ENCODE measurements at places on chromosomes 11 and 22.

GRCh38 chr22:40727964-40728615, 48.8 kb downstream of the MCHR1 start:
- DNase-seq: no peak

DNA sequence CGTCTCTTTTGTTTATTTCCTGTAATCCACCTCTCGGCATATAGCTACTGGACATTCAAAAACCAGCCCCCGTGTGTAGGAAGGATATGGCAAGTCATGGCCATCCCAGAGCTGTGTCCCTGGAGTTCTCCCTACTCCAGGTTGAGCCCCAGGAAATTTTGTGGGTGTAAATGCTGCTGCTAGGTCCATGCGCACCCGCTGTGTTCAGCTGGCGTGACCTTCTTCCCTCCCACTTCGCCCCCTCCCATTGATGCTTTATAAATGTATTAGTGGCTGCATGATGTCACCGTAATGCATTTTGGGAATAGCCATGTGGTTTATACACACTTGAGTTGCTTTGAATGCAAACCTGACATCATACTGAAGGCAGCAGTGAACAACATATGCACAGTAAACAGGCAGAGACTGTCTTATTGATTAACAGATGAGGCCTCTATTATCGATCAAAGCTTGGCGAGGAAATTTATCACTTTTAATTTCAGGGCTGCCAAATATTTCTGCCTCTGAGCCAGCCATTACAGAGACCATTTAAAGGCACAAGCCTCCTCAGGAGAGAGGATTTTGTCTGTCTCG, 113.6 kb upstream of the NNMT start:
- no peak for DNase-seq

GRCh38 chr11:82874646-82875523, 25.3 kb downstream of the PRCP start:
- DNase-seq: no peak

DNA sequence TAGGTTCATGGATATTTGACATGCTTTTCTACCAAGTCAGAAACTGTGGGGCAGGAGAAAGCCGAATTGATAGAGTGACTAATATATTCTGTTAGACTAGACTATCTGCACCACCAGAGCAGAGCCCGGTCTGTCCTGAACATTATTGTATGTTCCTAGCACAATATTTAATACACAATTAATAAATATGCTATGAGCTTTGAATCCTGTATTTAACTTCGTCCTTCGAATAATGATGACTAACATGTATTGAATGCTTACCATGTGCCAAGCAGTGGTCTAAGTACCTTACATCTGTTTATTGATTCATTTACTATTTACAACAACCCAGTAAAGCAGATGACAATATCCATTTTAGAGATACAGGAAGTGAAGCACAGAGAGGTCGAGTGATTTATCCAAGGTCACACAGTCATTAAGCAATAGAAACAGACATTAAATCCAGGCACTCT, 44.8 kb upstream of the ANO3 start:
- DNase-seq: no peak

DNA sequence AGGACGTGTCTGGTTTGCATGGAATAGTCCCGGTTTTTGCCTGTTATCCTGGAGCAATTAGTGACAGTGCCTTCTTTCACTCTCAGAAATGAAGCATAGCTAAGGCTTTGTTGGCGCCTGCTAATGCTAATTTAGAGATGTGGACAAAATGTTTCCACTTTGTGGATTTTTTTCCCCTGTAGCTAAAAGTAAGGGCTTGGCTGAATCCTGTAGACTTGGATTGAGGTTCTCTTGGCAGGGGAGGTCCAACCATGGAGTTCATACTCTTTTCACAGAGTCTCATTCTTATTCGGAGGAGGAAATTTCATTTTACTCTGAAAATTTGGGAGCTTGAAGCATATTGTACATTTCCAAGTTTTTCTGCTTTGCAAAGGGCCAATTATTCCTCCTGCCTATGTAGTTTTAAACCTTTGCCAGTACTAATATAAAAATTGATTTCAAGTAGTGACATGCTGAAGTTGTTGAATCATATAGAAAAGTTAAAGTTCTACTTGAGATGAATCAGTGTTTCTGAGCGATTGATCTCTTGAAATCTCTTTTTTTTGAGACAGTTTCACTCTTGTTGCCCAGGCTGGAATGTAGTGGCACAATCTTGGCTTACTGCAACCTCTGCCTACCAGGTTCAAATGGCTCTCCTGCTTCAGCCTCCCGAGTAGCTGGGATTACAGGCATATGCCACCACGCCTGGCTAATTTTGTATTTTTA, 20.0 kb downstream of the PPFIA1 start:
- no peak for DNase-seq

- no peak for DNase-seq
Measured at GRCh38 chr11:70462818-70463477, 64.6 kb downstream of the CTTN start.

GRCh38 chr11:8218840-8219239, 44.8 kb downstream of the LMO1 start:
- no peak for DNase-seq

GRCh38 chr11:102204174-102204573, 93.9 kb downstream of the YAP1 start:
- DNase-seq: no peak

GRCh38 chr11:67213178-67213621, 53.1 kb upstream of the GRK2 start:
- no peak for DNase-seq

DNA sequence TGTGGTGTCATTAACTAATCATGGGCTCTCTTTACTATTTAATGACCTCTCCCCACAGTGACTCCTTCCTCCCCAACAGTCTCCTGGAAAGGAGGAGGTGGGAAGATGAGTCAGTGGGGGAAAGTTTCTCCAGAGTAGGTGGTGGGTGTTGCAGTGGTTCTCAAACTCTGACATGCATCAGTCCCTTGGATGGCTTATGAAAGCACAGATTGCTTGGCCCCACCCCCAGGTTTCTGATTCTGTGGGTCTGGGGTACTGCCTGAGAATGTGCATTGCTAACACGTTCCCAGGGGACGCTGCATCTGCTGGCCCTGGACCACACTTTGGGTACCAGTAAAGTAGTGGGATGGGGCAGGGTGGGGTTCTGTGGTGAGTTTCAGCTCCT, 9.8 kb downstream of the CD82 start:
- DNase-seq: no peak

- DNase-seq: no peak
Measured at GRCh38 chr11:31747581-31747980, 63.5 kb downstream of the PAX6 start.

- no peak for DNase-seq
Measured at GRCh38 chr11:57425565-57426438, 1.1 kb downstream of the SLC43A3 start.

- no peak for DNase-seq
Measured at GRCh38 chr22:17698948-17699347, 60.4 kb downstream of the BCL2L13 start.

- no peak for DNase-seq
Measured at GRCh38 chr11:73239571-73240189, 21.6 kb downstream of the P2RY2 start.

DNA sequence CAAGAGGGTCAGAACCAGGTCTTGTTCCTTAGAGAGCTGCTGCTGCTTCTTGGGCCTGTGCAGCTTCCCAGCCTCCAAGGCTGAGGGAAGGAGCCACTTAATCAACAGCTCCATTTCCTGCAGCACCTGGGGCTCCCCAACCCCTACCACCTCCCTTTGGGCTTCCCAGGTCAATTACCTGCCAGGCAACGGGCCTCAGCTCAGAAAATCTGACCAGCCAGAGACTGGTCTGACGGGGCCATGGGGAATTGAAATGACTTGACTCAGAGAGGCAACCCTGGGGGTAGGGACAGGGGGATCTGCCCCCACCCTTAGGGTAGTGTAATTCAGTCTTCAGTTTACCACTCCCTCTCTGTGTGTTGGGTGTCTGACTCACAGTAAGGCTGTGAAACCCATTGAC, 4.7 kb upstream of the MAJIN start:
- no peak for DNase-seq

- DNase-seq: no peak
Measured at GRCh38 chr11:30585892-30586250, 282 bp downstream of the MPPED2 start.

- no peak for DNase-seq
Measured at GRCh38 chr11:128501632-128502549, 85.5 kb downstream of the ETS1 start.

- no peak for DNase-seq
Measured at GRCh38 chr11:18769802-18770456, 21.7 kb downstream of the PTPN5 start.

- no peak for DNase-seq
Measured at GRCh38 chr11:121589946-121590537, 137.3 kb upstream of the SORL1-AS1 start.

DNA sequence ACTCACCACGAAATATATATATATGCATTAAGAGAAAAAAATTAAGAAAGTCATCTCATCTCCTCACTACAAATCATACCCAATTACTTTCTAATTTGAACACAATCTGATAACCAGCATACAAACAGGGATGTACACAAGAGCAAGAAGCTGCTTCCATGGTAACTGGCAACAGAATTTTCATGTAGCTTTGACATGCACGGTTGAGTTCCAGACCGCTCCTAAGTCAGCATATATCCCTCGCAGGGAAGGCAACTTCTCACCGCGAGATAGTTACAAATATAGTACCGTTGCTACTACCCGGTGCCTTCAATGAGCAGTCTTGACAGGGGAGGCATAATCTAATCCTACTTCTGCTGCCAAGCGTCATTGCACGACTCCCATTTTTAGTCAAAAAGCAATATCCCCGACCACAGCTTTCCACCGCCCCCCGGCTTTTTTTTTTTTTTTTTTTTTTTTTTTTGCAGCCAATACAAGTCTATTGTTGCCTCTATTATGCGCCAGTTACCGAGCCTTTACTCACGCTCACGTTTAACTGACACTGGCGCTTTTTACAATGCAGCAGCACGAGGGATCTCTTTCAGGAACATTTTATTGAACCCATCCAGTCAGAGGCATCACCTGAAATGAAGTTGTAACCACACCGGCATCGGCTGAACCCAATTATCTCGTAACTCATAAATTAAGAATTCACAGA, 2.2 kb downstream of the CADM1 start:
- no peak for DNase-seq

DNA sequence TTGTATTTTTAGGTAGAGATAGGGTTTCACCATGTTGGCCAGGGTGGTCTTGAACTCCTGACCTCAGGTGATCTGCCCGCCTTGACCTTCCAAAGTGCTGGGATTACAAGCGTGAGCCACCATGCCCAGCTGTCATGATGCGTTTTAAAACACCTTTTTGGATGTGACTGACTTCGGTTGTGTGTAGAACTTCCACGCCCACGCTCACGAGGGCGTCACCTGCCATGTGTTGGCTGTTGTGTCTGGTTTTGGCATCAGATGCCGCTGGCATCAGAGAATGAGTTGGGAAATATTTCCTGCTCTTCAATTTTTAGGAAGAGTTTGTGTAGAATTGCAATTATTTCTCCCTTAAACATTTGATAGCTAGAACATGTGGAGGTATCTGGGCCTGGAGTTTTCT, 109.1 kb downstream of the KCNQ1 start:
- no peak for DNase-seq

DNA sequence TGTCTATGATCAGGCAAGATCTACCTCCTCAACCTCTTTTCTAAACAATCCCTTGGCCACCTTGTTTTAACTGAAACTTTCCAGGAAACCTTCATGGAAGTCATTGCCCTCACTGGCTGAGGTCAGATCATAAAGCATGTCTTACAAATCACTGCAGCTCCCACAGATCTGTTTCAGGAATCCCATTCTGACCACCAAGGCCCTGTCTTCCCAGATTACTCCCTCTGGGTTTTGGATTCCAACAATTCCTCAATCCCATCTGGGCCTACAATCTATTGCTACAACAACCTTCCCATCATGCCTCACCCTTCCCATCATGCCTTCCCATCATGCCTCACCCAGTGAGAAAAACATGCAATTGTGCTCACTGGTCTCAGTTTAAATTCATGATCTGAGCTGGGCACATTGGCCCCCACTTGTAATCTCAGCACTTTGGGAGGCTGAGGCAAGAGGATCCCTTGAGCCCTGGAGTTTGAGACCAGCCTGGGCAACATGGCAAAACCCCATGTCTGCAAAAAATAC, 15.9 kb downstream of the ADAMTS15 start:
- DNase-seq: no peak

DNA sequence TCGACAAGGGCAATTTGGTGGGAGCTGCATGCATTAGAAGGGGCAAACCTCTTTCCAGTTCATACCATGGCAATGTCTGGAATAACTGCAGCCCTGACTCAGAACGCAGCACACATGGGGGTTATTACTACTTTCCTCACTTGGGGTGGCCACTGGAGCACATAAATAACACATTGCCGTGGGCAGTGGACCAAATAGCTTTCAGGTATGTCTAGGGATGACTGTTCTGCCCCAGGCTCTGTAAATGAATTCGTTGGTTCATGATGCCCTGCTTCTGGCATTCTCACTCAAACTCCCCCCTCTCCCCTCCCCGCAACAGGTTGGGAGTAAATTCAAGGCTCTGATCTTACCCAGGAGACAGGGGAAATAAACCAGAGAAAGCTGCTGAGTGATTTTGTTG, 238.0 kb upstream of the PLET1 start:
- DNase-seq: no peak

DNA sequence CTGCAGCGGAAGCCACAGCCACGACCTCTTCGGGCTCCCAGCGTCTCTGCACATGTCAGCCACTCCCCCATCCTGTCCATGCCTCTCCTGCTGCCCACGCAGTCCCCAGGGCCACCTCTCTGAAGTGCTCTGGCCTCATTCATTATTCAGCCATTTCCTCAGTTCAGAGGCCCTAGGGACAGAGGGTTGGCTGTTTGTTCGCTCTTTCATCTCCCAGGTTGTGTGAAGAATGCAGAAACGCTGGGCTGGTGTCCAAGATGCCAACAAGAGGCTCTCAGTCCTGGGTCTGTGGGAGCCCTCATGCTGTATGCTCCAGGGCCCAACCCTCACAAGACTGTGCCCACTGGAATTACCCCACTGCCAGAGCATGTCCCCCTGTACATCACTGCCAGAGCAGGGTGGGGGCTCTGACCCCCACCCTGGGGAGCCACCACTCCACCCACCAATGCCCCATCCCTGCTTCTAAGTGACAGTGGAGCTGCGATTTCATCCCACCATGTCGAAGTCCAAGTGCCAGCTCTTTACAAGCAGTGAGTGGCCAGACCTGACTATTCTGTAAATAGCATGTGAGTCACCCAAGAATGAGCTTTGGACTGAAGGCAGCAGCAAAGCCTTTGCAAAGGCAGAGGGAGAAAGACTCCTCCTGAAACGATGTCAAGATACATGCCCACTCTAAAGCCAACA, 209.6 kb downstream of the BUD13 start:
- DNase-seq: no peak

GRCh38 chr11:15318814-15319213, 204.1 kb downstream of the INSC start:
- DNase-seq: no peak

GRCh38 chr22:24444729-24445466, 17.5 kb downstream of the ADORA2A start:
- no peak for DNase-seq

- no peak for DNase-seq
Measured at GRCh38 chr11:128715691-128716561, 22.1 kb downstream of the FLI1 start.
